ENCODE measurements at places on chromosomes 7 and 10.

DNA sequence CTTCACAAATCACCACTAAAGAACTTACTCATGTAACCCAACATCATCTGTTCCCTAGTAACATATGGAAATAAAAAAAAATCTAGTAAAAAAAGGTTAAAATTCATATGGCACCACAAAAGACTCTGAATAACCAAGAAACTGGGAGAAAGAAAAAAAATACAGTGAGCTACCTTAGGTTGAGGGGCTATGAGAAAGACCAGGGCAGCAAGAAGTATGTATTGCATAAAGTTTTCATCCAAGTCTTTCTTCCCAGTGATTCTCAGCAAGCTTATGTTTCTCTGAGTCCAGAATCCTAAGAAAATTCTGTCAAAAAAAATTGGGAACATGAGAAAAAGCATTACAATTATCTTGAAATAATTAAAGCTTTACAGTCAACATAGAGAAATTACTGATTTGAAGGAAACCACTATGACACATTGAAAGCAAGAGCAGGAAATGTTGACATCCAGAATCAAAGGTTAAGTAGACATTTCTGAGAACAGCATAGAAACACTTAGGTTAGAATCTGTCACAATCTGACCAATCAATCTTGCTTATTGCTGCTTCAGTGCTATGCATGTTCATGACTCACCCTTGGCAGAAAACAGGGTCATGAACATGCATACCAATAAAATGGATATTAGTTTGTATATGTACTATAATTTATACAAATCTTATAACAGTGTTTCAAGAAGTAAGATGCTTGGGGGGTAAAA is 494.0 kb upstream of the POT1 start:
- DNase-seq = no peak

DNA sequence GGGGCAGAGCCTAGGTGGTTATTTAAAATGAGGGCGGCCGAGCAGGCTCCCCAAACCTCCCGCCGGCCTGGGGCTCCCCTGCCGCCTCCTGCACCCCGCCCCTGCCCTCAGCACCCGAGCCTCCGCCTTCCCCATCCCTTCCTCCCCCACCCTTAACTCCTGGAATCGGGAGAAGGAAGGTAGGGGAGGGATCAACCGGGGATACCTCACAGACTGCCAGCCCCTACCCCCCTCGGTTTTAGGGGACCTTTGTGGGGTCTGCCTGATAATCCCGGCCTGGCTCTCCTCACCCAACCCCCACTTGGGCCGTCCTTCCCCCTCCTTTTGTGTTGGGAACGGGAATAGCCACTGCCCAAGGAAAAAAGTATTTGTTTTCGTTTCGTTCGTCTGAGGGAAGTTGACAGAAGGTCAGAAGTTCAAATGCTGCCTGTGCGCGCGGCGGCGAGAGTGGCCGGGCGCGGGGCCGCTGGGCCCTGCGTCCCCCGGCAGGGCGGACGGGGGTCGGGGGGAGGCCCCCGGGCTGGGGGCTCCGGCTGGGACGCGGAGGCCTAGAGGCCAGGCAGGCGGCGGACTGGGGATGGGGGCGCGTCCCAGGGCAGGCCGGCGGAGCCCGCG is 2.8 kb downstream of the SHH start:
- DNase-seq = no peak

- no peak for DNase-seq
Measured at GRCh38 chr7:1818575-1819258, 148.6 kb downstream of the ELFN1 start.

DNA sequence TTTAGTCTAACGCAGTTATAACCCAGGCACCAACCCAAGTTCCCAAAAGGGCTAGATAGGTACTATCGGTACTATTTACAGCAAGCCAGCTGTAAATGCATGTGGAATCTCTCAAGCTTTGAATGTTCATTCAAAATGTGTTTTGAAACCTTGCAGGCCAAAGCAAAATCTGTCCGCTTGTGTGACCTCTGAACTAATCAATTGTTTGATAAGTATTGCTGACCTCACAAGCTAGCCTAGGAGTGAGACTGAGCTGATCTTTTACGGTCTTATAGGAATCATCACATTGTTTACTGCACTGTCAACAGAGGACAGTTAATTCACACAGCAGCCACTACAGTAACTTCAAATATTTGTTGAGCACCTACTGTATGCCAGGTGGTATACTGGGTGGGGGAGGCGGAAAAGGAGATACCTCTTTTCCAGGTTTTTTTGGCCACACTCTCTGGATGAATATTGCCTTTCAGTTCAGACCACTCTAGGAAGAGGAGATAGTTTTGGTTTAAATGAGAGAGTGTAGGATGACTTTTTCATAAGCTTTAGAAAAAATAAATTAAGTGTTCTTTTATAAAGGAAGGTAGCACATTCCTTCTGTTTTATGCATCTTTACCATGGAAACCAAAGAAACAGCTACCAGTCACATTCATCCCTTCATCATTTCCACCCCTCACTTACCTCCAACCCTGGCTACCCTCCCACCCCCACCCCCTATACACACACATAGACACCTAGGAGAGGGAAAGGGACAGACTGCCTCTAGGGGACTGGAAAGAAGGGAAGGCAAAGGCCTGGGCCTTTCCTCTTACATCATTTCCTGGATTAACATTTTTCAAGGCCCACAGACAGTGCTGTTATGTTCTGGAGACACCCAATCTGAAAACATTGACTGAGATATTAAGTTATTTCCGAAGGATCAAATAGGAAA is 2.4 kb downstream of the PAPSS2 start:
- no peak for DNase-seq

All from T-helper 1 cell (primary cell).